ENCODE measurements at places on chromosomes 12 and 14. TPM values are rescaled to one million over a fixed set of nuclear protein-coding genes. Genes with fewer than 3 reads are reported as not detected.

SUDS3 gene
- 5.6 TPM for polyA plus RNA-seq

KRT77 gene
- not detected for polyA plus RNA-seq

CLEC6A gene
- not detected for polyA plus RNA-seq

ALDH2 gene
- polyA plus RNA-seq, result 31.5 TPM

TAS2R43 gene
- not detected for polyA plus RNA-seq

TMEM132C gene
- 0.27 TPM for polyA plus RNA-seq

SERPINA5 gene
- polyA plus RNA-seq, result not detected

EPYC gene
- not detected for polyA plus RNA-seq

DHH gene
- 0.24 TPM for polyA plus RNA-seq

FAIM2 gene
- 1,023 TPM for polyA plus RNA-seq

OSGEP gene
- 31.4 TPM for polyA plus RNA-seq

AKT1 gene
- 0.87 TPM for polyA plus RNA-seq

ULK1 gene
- 2.3 TPM for polyA plus RNA-seq

AREL1 gene
- 13.5 TPM for polyA plus RNA-seq

USP5 gene
- 10.5 TPM for polyA plus RNA-seq

PPM1H gene
- polyA plus RNA-seq, result 18.0 TPM

SLC2A3 gene
- 151 TPM for polyA plus RNA-seq

LALBA gene
- polyA plus RNA-seq, result not detected

GPR33 gene
- not detected for polyA plus RNA-seq

ELK3 gene
- 0.95 TPM for polyA plus RNA-seq

Data from Purkinje cell (primary cell).